Hematopoietic multipotent progenitor cell treated with erythropoietin and hydrocortisone succinate and interleukin-3 and kit ligand, for 4 days (in vitro differentiated cells): ENCODE measurements at places on chromosomes 3 and 15.

DNA sequence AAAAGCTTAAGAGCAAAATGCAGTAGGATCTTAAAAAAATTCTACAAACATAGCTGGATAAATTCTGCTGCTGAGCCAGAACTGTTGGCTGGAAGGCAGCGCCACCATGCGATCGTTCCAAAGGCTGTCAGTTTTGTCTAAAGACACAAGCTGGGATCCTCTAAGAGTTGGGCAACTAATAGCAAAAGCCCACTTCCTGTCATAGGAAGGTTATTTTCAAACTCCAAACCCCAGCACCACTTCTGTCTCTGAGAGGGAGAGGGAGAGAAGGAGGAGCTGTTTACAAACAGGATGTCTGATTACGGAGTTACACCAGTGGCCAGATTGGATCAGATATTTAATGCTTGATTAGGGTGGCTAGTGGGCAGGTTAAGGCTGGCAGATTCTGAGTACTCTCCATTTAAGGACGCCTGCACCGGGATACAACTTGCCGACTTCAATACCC lies 44.0 kb downstream of the EIF4E3 start:
- DNase-seq: peak; percentile 87

GRCh38 chr3:194286375-194287146 lies 64.6 kb downstream of the CPN2 start:
- DNase-seq: no peak

- DNase-seq: peak; percentile 93
Measured at GRCh38 chr15:67783303-67783702, 42.0 kb upstream of the SKOR1 start.

GRCh38 chr3:100777271-100777670 lies 68.0 kb downstream of the TFG start:
- DNase-seq: no peak

DNA sequence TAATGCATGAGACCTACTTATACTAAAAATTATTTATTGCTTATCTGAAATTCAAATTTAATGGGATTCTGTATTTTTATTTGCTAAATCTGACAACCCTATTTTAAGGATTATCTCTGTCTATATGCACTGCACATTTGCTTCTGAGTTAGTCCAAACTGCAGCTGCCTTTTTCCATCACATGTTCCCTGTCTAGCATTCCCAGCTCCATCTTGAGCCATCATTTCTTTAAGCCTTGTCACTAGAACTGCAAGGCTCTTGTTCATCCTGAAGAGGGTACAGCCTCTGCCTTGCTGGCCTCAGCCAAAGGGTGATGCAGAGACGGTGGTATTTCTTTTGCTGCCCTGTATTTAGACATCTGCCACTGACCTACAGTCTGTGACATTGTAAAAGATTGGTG lies 125.8 kb upstream of the STT3B start:
- no peak for DNase-seq

DNA sequence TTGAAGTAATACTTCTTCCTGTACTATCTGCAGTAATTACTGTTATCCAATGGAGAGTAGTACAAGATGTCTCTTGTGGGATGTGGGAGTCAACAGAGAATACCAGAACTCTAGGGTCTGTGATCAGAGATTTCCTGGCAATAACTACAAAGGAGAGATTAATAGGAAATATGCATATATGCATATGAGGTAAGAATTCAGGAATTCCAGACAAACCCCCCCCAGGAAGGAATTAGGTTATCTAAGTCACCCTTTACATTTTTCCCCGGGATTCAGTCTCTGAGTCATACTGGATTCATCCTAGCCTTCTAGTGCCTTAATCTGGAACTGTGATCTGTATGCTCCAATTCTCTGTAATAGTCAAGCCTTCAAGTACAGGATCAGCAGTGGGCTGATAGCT lies 49.4 kb downstream of the GTF2E1 start:
- no peak for DNase-seq

GRCh38 chr3:70811880-70812279 lies 499.4 kb upstream of the MDFIC2 start:
- peak; percentile 52 for DNase-seq

DNA sequence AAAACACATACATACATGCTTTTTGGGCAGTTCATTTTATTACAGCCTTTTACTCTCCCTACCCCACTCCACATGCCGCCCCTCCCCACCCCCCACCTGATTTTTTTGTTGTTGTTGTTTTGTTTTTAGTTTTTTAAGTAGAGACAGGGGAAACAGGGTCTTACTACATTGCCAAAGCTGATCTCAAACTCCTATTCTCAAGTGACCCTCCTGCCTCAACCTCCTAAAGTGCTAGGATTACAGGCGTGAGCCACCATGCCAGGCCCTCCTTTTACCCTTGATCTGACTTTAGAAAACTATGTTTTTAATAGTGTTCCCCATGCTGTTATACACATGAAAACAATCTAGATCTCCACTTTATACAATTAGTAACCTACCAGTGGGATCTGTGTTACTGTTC lies 14.8 kb downstream of the PDE12 start:
- no peak for DNase-seq

DNA sequence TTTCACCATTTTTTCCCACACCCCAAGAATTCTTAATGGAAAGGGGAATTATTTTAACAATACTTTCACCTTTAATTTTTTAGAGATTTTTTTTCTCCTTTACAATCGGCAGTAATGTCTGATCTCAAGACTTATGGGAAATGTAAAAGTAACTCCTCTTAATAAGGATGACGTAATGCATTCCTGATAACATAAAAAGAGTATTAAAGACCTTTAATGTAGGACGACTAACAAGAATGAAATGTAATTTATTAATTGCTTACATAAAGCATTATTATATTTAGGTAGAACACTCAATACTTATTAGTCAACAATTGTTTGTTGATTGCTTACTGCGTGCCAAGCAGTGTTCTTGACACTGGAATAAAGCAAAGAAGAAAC lies 416.8 kb upstream of the NAALADL2 start:
- DNase-seq: no peak

GRCh38 chr3:73136941-73137340 lies 75.5 kb downstream of the EBLN2 start:
- no peak for DNase-seq

DNA sequence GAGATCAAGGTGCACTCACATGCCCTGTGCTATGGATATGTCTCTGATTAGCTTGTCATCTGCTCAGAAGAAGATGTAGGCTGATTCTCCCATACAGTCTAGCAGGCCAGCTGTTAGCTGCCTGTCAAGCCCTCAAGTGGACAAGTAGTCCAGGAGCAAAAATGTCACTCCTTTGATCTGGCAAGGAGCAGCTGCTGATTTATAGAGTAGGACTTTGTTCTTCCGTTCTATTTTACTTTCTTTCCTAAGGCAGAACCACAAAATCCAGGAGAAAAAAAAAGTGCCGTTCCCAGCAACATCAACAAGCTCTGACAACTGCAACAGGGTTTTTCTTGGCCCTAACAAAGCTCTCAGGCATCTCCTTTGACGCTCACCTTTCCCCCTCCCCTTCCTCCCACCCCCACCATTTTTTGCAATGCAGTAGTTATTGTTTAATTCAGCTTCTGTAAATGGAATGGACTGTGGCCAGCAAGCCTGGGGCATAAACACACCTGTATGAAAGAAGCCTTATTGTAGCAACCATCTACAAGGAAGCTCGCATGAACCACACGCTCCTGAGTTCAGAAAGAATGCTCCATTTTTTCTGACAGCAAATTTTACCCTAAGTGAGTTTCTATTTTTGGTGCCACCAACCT lies 196.3 kb downstream of the MEIS2 start:
- no peak for DNase-seq

- no peak for DNase-seq
Measured at GRCh38 chr3:137988152-137988551, 21.8 kb upstream of the CLDN18 start.

DNA sequence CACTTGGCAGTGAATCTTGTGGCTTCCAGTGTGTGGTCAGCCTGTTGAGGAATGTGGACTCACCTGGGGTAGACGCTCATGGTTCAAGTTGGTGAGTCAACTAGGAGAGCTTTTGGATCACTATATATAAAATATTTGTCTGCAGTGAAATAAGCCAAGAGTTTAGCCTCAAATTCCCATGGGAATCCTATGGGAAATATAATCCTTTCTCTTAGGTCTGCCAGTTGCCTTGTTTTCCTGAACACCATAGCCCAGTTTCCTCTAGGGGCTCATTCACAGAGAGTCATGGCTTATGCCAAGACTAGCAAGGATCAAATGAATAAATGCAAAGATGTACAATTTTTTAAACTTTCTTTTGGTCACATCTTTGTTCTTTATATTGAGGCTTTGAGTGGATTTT lies 100.1 kb upstream of the NPHP3 start:
- DNase-seq: no peak

DNA sequence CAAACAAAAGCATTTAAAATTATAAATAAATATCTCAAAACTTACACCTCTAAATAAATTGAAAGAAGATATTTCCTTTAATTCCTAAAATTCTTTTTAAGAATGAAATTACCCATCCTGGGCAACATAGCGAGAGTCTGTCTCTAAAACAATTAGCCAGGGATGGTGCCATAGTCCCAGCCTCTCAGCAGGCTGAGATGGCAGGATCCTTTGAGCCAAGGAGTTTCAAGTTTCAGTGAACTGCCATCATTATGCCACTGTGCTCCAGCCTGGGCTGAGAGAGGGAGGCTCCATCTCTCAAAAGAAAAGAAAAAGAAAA lies 25.4 kb downstream of the AADAC start:
- no peak for DNase-seq

DNA sequence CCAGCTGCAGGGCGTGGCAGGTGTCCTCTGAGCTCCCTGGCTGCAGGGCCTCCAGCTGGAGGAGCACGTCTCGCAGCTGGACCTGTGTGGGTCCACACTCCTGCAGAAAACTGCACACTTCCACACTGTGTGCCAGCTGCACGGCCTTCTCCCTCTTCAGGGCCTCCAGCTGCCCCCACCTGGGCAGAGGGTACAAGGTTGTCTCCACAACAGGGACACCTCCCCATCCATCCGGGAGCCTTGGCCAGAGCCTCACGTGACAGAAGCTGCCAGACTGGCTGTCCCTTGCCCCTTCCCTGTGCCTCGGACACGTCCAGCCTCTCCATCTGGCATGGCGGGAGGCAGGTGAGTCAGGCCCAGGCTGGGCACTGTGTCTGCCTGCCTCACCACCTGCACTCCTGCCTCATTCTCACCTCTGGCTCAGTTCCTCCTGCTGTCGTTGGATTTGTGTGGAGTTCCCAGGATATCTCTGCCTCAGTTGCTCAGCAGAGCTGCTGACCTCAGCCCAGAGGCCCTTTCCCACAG lies 14.5 kb downstream of the SPTBN5 start:
- DNase-seq: no peak

GRCh38 chr15:40846841-40847222 lies 3.0 kb downstream of the SPINT1 start:
- no peak for DNase-seq

DNA sequence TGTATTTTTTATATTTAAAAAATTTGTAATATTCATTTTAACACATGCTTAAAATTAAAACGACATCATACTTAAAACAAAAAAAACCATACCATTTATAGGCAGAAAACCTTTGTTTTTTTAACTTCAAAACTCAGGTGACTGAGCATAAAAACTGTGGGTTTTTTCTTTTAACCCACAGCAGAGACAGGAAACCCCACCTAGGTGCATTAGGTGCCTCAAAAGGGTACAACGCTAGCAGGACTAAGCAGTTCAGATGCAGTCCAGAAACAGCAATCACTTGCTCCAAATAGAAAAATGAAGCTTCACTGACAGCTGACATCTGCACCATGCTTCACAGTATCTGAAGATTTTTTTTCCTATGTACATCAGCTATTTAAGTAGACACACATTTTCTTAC lies 52.3 kb downstream of the GLB1 start:
- DNase-seq: no peak

- no peak for DNase-seq
Measured at GRCh38 chr3:21913791-21914190, 162.8 kb upstream of the ZNF385D start.

- no peak for DNase-seq
Measured at GRCh38 chr15:86571873-86572272, 492.2 kb downstream of the AGBL1 start.

GRCh38 chr3:3286014-3286413 lies 106.5 kb upstream of the CRBN start:
- DNase-seq: no peak

DNA sequence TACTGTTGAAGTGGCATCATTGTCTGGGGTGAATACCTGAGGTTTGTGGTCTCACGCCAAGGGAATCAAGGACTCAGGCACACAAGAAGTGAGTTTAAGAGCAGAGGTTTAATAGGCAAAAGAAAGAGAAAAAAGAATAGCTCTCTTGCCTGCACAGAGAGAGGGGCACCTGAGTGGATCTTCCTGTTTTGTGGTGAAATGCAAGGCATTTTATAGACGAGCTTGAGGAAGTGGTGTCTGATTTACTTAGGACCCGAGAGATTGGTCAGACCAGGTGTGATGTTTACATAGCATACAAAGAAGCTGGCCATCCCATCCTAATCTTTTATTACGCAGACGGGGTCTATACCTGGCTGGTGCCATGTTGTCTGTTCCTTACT lies 13.2 kb downstream of the CCR5 start:
- no peak for DNase-seq

DNA sequence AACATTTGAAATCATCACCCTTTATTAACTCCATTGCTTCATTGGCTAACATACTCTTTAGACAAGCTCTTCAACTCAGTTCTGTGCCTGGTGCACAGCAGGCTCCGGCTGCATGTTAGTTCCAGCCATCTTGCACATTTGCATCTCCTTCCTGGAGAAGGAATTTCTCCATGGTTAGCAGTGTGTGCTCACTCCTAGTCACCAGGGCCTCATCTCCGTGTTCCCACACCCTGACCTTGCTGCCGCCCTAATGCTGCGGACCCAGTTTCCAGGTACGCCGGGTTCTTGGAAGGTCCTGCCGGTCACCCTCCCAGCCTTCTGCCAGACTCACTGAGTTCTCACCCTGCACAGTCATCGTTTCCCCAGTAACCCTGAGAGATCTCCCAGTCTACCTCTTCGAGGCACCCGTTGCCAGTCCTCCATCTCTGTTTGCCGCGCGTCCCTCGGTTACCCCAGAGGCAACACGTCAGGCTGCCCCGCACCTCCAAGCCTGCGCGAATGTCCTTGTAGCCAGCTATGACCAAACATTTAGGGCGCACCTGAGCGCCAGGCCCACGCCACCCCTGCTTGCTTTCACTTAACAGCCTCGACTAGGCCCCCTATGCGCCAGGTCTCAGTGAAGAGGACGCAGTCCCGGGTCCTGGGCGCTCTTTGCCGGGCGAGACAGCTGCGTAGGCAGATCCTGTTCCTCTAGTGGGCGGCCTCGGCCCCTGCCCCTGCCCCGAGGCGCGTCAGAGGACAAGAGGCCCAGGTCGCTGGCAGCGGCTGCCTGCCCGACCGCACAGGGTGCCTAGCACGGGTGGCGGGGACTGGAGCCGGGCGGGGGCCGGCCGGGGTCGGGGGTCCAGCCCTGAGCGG lies 747 bp upstream of the ZNF592 start:
- peak; percentile 89 for DNase-seq

GRCh38 chr15:85709250-85709649 lies 85.5 kb downstream of the KLHL25 start:
- no peak for DNase-seq

DNA sequence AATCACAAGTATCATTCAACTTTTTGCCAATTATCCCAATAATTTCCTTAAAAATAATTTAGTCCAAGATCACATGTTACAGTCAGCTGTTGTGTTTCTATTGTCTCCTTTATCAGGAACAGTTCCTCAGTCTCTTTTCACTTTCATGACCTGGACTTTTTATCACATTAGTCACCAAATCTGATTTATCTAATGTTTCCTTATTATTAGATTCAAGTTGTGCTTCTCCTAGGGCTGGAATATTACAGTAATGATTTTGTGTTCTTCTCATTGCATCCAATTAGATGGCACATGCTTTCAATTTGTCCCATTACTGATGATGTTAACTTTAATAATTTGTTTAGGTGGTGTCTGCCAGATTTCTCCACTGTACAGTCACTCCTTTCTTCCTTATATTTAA lies 66.3 kb upstream of the DCBLD2 start:
- DNase-seq: no peak
